Left lung (tissue), 14 donors: ENCODE measurements at places on chromosomes 1 and 21. TPM values are rescaled to one million over a fixed set of nuclear protein-coding genes. Genes with fewer than 3 reads are reported as not detected.
A peak's percentile ranks its signal among the peaks of the same experiment; 100 is the strongest.

DNA sequence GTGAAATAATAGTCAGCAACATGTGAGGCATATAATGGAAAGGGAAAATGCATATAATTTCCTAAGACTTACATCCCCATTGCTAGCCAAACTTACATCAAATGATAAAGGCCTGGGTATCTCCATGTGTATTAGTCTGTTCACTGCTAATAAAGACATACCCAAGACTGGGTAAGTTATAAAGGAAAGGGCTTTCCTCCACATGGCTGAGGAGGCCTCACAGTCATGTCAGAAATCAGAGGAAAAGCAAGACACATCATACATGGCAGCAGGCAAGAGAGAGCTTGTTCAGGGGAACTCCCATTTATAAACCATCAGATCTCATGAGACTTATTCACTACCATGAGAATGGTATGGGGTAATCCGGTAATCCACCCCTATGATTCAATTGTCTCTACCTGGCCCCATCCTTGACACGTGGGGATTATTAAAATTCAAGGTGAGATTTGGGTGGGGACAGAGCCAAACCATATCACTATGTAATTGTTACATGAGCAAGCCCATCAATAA, 161.5 kb upstream of the SAMSN1 start:
- no peak for DNase-seq

The DISC1 gene
- polyA plus RNA-seq = 10.1 TPM

The NBPF6 gene
- polyA plus RNA-seq = not detected

The OR10T2 gene
- not detected for polyA plus RNA-seq

The FAM131C gene
- polyA plus RNA-seq = 0.08 TPM

DNA sequence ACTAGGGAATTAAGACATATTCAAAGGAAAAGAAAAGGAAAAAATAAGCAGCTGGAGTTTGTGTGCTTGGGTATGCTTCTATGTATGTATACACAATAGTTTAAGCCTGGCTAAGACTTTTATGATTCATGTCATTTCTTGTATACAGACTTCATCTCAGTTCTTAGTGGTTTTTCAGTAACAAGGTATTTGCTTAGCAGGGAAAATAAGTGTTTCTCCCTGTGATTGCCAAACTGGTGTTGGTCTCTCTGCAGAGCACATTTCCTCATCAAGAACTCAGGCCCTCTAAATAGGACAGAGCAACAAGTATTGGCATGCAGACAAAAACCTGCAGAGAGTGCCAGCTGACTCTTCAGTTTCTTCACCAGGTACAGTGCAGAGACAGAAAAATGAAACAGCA, 484.4 kb upstream of the ZRANB2 start:
- DNase-seq = no peak

DNA sequence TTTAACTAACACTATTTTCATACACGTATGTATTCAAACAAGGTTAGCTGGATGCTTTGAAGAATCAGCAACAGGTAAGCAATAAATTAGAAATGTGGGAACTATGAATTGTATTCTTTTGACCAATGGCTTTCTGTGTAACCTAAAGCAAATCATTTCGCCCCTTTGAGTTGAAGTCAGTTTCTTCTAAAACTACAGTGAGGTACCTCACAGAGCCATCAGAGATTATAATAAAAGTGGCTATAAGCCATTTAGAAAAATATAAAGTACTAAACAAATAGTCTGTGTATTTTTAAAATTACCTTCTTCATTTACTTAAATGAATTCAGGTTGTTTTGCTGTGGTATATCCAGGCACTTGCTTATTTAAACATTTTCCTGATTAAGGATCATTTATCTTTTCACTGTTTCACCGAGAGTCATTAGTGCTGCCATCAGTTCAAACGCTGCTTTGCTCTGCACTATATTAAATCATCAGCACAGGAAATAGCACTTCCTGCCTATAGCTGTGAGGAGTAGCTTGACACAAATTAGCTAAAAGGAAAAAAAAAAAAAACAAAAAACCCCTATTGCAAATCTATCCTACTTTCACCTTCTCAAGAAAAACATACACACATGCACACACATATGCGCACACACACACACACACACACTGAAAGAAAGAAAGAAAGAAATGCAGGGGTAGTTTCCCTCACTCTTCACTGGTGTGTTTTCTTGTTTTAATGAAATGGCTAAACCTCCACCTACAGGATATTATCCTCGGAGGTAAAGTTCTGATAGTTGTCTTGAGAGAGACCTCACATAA, 39.8 kb upstream of the C1orf105 start:
- no peak for DNase-seq

GRCh38 chr1:193338194-193338593, 151.8 kb upstream of the B3GALT2 start:
- peak; percentile 15 for DNase-seq

DNA sequence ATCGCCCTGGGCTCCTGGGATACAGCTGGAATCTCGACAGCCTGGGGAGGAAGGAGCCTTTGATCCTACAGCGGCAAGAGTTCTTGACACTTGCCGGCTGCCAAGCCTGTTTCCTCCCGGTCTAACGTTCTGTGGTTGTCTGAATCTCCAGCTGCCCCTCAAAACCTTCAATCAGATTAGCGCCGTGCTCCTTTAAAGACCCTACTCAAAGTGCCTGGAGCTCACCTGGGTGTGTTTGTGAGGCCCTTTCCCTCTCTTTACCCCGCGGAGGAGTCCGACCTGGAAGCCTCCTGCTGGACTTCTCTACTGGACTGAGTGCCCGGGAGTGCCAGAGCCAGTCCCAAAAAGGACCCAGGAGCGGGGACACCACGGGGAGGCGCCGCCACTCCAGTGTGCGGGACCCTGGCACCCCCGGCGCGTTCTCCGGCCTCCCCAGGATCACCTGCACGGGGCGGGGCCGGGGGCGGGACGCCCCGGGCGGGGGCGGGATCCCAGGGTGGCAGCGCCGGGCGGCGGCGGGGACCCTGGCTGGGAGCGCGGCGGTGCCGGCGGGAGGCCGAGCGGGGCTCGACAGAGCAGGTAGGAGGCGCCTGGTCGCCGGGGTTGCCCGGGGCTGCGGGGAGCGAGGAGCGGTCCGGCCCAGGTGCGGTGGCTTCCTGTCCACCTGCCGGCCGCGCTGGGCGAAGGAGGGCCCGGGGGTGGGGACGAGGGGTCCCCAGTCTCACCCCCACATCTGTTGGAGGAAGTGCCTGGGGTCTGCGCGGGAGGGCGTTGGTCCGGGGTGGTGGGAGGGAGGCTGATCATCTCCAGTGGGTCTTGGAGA, at the start of gene NCMAP:
NCMAP (plus strand) TSS at position 497 of the 823 bp plus-strand sequence. CDS start 39,344 bp downstream, outside the sequence.
- DNase-seq = peak; percentile 52

DNA sequence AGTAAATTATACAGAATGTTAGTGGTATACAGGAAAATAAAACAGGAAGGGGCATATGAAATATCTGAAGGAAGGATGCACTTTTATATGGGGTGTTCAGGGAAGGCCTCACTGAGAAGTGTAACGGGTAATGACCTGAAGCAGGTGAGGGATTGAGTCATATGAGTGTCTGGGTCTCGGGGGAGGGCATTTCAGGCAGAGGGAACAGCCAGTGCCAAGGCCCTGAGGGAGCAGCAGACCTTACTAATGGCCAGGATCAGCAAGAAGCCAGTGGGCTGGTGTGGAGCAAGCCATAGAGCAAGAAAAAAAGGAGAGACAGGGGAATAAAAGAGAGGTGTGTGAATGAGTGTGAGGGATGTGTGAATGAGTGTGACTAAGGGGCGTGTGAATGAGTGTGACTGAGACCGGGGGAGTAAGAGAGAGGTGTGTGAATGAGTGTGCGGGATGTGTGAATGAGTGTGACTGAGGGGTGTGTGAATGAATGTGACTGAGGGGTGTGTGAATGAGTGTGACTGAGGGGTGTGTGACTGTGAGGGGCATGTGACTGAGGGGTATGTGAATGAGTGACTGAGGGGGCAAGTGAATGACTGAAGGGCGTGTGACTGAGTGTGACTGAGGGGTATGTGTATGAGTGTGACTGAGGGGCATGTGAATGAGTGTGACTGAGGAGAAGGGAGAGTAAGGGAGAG, 107.2 kb downstream of the GLIS1 start:
- DNase-seq = no peak

The LRRC71 gene
- 2.7 TPM for polyA plus RNA-seq

- DNase-seq = no peak
Measured at GRCh38 chr1:44336668-44337067, 18.4 kb downstream of the ERI3 start.

The MATN1 gene
- 0.47 TPM for polyA plus RNA-seq

- no peak for DNase-seq
Measured at GRCh38 chr1:226349081-226349480, 40.1 kb upstream of the LIN9 start.

DNA sequence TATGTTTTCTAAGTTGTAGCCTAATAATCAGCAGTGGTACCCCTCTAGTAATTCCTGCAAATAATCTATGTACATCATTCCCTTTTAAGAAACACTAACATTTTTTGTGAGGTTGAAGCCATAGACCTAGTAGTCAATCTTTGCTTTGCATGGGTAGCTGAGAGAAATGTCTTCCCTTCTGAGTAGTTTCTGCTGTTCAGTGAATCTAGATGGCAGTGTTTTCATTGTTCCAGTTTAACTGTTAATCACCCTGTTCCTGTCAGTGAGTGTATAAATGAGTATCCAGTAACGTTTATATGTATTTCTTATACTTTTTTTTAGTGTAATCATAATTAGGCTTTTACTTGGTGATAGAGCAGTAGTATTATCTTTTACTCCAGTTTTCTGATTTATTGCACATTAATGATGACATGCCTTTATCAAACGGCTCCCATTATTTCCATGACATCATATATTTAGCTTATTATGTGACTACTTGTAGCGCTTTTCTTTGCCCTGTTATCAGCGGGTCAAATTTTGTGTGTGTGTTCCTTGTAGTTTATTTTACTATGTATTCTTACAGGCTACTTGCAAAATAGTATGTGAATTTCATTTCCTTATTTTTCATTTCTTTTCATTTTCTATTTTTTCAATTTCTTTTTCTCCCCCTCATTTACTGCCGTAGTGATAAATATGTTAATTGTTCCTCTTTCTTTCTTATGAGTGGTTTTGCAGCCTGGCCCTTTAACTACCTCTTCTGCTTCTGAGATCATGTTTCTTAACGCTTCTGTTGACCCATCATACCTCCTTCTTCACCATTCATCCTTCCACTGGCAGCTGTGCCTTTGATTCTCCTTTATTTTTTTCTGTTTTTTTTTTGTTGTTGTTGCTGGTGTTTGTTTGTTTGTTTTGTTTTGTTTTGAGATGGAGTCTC, 18.8 kb downstream of the CEP350 start:
- DNase-seq = no peak

DNA sequence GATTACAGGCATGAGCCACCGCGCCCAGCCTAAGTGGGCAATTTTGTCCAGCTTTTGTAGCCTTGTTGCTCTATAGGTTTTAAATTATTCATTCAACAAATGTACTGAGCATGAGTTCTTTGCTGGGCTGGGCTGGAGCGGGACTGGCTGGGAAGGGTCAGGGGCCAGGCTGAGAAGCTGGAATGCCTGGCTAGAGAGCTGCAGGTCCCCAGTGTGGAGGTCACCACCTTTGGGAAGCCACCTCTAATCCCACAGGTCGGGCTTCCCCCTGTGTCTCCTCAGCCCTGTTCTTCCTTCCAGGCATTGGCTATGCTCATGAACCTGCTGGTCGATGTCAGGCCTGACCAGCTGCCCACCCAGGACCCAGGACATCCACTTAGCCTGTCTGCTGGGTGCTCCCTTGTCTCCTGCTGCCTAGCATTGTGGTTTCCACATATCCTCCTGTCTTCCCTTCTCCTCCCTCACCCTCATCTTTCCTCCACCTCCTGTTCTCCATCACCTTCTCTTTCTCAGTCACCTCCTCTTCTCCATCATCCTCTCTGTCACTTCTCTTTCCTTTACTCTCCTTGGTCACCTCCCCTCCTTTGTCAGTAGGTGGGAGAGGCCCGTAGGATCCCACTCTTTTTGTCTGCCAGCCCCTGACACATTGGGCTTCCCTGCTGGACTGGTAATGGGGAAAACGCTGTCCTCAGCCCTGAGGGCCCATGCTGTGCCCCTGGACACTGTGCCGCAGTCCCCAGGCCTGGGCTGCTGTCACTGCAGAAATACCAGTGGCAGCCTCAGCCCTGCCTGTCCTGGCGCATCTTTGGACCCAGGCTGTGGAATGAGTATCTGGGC, 23.8 kb downstream of the SERINC2 start:
- DNase-seq = no peak

GRCh38 chr1:215005078-215005477, 77.5 kb upstream of the KCNK2 start:
- no peak for DNase-seq

The OXCT2 gene
- 0.15 TPM for polyA plus RNA-seq
